ENCODE measurements at places on chromosomes 7 and 10. TPM values are rescaled to one million over a fixed set of nuclear protein-coding genes. Genes with fewer than 3 reads are reported as not detected.

CYP17A1 gene
- total RNA-seq = not detected

DMBT1 gene
- total RNA-seq = 0.17 TPM

TRPV5 gene
- total RNA-seq = not detected

GIMAP6 gene
- not detected for total RNA-seq

NUTM2B gene
- total RNA-seq = 0.36 TPM

PRSS37 gene
- total RNA-seq = not detected

ZNF25 gene
- total RNA-seq = 1.6 TPM

RNF32 gene
- 1.3 TPM for total RNA-seq

COPS6 gene
- total RNA-seq = 169 TPM

GPR158 gene
- 0.05 TPM for total RNA-seq

ABCC2 gene
- total RNA-seq = 137 TPM

TFAM gene
- 70.2 TPM for total RNA-seq

IDE gene
- total RNA-seq = 17.7 TPM

ACSM6 gene
- not detected for total RNA-seq

ICA1 gene
- total RNA-seq = 1.5 TPM

ELOVL3 gene
- 0.38 TPM for total RNA-seq

GARIN1A gene
- total RNA-seq = 0.38 TPM

FAM13C gene
- total RNA-seq = 0.22 TPM

DEPP1 gene
- 2.0 TPM for total RNA-seq

MYH16 gene
- total RNA-seq = 0.39 TPM

C10orf105 gene
- total RNA-seq = not detected

ENTPD1 gene
- not detected for total RNA-seq

ZNF775 gene
- 6.3 TPM for total RNA-seq

TBXAS1 gene
- 15.8 TPM for total RNA-seq

COL26A1 gene
- total RNA-seq = 0.63 TPM

KCNIP2 gene
- 0.98 TPM for total RNA-seq

NKX1-2 gene
- total RNA-seq = 0.03 TPM

GIMAP2 gene
- 0.09 TPM for total RNA-seq

NKX6-2 gene
- 0.48 TPM for total RNA-seq

STEAP4 gene
- total RNA-seq = not detected

H2BK1 gene
- total RNA-seq = not detected

OPN1SW gene
- not detected for total RNA-seq

KIN gene
- 15.4 TPM for total RNA-seq

CYP3A4 gene
- not detected for total RNA-seq

SFXN2 gene
- total RNA-seq = 4.1 TPM

C10orf62 gene
- not detected for total RNA-seq
